CD8-positive, alpha-beta memory T cell (primary cell): ENCODE measurements at places on chromosomes 16 and 17. TPM values are rescaled to one million over a fixed set of nuclear protein-coding genes. Genes with fewer than 3 reads are reported as not detected.

Gene ZNF232
- total RNA-seq: 21.8 TPM

Gene KIF19
- total RNA-seq: 0.20 TPM

Gene ZBTB4
- total RNA-seq: 22.8 TPM

Gene FAM171A2
- total RNA-seq: 0.35 TPM

Gene CSF3
- not detected for total RNA-seq
